ENCODE measurements at places on chromosomes 4 and X.

- no peak for DNase-seq
These were observed 13.3 kb upstream of the ARHGEF6 start for GRCh38 chrX:136794080-136794479.

DNA sequence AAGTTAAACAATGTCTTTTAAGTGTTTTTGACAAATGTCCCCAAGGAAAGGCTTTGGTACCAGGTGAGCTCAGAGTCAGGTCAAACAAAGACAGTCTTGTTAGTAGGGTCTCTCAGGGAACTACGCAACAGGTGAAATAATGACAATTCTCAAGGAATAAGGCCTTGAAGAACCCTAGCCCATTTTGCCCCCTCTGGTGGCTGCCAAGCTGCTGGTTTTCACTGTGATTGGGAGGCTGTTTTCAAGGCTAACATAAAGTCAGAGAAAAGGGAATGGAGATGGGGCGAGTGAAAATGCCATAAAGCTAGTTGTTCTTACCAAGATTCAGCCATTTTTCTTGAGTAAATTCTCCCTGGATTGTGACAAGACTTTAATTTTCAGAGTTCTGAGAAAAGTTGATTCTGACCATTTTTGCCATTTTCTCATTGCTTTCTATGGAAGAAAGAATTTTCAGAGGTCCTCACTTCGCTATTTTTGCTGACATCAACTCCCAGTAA, 58.7 kb downstream of the RWDD4 start:
- peak; percentile 28 for DNase-seq

GRCh38 chr4:108068442-108068841, 78.8 kb downstream of the HADH start:
- no peak for DNase-seq

GRCh38 chrX:29225670-29226069, 638.4 kb downstream of the IL1RAPL1 start:
- DNase-seq, result no peak

- peak; percentile 63 for DNase-seq
These were observed 178.1 kb downstream of the MAML3 start for GRCh38 chr4:139975830-139976272.

DNA sequence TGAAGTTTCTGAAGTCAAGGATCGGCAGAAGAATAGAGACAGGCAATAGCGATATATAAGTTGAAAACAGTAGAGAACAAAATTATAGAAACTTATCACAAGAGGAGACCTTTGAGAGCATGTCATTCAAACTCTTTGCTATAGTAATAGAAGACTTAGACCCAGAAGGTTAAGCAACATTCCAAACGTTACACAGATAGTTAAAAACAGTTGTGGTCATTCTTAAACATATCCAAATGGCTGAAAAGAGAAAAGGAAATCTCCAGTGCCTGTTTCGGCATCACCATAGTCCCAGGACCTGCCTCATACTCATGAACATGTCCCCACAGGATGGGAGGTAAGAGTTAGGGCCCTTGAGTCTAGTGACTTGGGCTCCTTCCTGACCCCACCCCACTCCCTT, 258.1 kb upstream of the NOCT start:
- DNase-seq, result no peak

DNA sequence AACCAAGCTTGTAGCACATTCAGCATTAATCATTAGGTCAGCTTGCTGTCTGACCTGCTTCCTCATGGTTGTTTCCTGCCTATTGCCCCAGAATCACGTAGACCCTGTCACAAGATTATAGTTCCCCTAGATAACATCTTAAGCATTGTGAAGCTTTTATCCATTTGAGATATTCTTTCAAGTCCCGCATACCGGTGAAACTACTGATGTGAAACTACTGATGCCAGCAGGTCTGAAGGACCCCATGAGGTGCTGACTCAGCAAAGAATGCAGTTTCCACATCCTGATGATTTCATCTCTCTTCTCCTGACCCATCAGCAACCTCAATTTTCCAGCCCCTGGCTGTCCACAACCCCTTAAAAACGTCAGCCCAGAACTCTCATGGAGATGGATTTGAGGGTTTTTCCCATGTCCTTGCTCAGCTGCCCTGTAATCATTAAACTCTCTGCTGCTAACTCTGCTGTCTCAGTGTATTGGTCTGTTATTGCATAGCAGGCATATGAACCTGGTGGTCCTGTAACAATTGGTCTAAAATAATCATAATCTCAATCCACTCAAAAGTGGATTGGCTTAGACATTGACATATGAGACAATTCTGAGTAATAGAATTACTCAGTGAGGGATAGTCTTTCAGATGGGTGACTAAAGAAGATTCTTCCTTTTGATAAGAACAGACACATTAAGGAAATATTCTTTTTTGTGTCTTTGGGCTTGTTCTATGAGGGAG, 26.3 kb upstream of the UBA6 start:
- DNase-seq, result peak; percentile 57

- no peak for DNase-seq
These were observed 130.1 kb downstream of the EGF start for GRCh38 chr4:110042545-110043517.

- DNase-seq, result peak; percentile 3
These were observed 239.7 kb downstream of the QDPR start for GRCh38 chr4:17272154-17272553.

GRCh38 chr4:36494747-36495146, 213.3 kb downstream of the DTHD1 start:
- DNase-seq, result no peak

GRCh38 chr4:188396037-188396436, 256.8 kb downstream of the TRIML1 start:
- no peak for DNase-seq

GRCh38 chrX:9519546-9520216, 54.8 kb downstream of the TBL1X start:
- peak; percentile 74 for DNase-seq

DNA sequence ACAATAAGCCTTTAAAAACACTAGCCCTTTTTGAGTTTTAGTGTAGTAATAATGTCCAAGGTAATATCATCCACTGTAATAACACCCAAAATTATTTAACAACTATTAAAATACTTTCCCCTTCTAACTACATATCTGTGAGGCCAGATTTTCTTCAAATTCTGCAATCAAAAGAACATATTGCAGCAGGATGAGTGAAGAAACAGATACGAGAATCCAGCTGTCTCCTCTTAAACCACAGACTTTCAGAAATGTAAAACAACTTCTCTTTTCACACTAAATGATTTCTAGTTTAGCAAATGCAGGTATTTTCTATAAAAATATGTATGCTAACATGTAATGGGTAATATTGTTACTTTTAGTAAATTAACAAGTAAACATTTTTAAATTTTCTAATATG, 148.9 kb downstream of the PRDM5 start:
- DNase-seq, result no peak

DNA sequence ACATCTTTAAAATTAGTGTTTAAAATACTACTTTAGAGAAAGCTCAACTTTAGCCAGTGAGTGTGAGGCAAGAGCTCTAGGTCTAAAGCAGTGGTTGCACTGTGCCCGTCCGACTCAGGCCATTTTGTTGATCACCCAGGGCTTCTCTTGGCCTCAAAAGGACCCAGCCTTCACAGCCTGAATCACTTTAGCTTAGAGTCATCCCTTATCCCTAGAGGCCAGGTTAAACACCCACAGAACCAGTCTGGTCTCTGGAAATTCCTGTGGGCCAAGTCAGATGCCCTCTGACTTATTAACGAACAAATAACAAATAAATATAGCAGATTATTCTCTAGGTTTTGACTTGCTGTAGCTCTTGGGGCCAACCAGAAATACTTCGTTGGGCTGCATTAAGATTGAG, 102.3 kb downstream of the WWC2 start:
- DNase-seq, result peak; percentile 41

- peak; percentile 74 for DNase-seq
These were observed 16.2 kb upstream of the AFF1 start for GRCh38 chr4:86918539-86919072.

GRCh38 chrX:49976682-49977197, 54.3 kb downstream of the CLCN5 start:
- DNase-seq, result no peak

GRCh38 chrX:70433848-70434351, 10.7 kb upstream of the DLG3 start:
- peak; percentile 53 for DNase-seq

DNA sequence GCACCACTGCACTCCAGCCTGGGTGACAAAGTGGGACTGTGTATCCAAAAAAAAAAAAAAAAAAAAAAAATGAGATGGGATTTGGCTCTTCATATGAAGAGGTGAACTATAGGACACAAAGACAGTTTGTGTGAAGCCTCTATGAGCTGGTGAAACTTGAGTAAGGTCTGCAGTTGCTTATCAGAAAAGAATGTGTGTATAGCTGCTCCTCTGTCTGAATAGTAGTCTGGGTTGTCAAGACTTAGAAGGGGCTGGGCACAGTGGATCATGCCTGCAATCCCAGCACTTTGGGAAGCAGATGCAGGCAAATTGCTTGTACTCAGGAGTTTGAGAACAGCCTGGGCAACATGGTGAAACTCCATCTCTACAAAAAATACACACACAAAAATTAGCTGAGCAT, 82.8 kb downstream of the ARSF start:
- peak; percentile 20 for DNase-seq

DNA sequence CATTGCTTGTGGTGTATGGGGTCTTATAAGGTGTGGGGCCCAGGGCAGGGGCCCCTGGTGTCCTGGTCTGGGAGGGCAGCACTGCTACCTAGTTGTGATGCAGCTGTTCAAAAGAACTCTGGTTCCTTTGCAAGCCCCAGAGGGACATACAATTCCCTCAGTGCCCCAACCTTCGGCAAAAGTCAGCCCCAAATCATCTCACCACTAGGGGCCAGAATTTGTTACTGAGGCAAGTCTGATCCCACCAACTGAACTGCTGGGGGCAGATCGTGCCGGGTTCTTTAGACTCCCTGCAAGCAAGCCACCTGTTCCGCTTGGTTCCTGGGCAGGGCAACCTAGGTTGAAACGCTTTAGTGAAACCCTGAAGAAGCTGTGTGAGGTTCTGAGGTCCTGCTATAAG, 180.1 kb upstream of the S100G start:
- no peak for DNase-seq

- DNase-seq, result no peak
These were observed 850.1 kb downstream of the TRIML1 start for GRCh38 chr4:188989371-188989770.

DNA sequence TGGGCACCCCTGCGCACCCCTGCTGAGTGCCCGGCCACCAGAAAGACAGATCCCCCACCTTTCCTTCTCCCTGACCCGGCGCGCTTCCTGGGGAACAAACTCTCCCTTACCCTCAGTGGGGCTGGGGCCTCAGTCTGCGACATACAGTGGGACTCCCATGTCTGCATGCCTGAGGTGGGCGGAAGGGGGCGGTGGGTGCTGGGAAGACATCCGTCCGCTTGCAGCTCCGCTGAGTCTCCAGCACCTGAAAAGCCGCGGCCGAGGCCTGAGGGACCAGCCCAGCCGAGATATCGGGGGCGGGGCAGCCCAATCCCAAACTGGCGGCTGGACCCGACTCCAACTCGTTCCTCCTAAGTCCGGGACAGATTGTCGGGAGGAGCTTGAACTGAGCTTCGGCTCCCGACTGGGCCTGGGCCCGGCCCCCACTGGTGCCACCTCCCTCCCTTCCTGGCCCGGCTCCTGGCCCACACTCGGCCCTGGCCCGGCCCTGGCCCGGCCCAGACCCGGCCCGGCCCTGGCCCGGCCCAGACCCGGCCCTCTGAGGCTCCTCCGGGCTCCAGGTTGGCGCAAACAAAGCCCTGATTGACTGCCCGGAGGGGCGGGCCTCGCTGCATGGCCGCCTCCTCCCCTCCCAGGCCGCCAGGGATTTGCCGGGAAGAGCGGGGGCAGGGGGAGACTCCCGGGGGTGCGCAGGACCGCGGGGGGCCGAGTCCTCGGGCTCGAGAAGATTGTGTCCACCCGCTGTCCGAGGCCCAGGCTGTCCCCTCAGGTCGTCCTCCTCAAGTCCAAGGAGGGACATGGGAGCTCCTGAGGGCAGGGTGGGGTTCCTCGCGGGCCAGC, 877 bp upstream of the SLC16A2 start:
- peak; percentile 37 for DNase-seq

DNA sequence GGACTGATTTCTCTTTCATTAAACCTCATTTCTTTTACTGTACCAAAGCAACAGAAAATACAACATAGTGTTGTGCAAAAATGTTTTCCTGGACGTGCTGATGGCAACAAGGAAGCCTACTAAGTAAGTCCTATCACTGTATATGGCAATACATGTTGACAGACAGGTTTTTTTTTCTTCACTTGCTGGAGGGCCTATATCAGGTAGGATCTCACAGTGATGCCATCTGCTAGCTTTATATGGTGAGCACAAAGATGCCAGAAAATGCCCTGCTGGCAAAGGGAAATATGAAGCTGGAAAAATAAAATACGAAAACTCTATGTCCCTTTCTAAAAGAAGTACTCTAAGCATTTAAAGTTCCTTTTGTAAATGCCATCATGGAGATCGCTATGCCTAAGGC, 119.0 kb upstream of the PDLIM3 start:
- no peak for DNase-seq

- DNase-seq, result no peak
These were observed 3.3 kb downstream of the NLGN4X start for GRCh38 chrX:6225288-6225910.

DNA sequence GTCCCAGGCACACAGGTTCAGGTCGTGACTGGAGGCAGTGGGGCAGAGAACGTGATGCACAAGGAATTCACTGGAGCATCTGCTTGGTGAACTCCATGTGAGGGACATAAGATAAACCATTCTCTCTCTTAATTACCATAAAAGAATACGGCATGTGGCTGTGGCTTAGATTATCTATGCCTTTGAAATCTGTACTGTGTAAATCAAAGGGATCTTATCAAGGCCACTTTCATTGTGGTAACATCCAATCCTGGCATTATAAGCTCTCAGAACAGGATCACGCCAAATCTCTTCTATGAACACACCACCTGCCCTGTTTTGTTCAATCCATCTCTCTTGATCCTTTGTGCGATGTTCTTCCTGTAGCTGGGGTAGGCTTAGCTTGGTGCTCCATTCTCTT, 192.3 kb downstream of the SPATA18 start:
- no peak for DNase-seq

DNA sequence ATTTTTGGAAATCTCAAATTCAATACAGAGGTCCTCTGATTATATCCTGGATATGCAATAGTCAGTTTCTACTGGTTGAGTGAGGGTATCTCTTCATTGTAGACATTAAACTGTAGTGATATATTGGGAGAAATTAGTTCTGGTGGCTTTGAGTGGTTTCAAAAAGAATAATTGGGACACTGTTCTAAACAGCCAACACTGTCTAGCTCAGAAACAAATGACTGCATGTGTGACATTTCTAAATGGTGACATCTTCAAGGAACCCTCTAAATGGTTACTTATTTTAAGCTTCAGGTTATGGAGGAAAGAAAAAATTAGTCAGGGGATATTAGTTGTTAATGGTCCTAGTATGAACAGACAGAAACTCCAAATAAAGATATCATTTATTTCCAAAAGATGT, 186.2 kb downstream of the LARP7 start:
- DNase-seq, result no peak

GRCh38 chr4:48967631-48968030, 18.4 kb upstream of the CWH43 start:
- no peak for DNase-seq

DNA sequence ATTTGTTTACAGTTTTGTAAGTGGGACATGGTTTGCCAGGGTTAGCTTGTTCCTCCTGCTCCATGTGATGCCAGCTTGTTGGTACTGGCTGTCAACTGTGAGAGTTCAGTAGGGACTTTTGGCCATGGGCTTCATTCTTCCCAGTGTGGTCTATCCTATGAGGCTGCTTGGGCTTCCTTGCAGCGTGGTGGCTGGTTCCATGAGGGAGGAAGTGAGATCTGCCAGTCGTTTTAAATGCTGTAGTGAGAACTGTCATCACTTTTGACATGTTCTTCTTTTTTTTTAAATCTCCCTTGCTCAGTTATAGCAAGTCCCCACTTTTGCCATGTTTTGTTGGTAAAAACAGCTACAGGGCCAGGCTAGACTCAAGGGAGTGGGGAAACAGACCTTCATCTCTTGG, 15.9 kb downstream of the NSD2 start:
- no peak for DNase-seq
